CD4-positive, alpha-beta memory T cell (primary cell): ENCODE measurements at places on chromosomes 4 and X. TPM values are rescaled to one million over a fixed set of nuclear protein-coding genes. Genes with fewer than 3 reads are reported as not detected.
A peak's percentile ranks its signal among the peaks of the same experiment; 100 is the strongest.

Gene CLDN34
- total RNA-seq: not detected

Gene EVC2
- total RNA-seq: 3.3 TPM

Gene GUCY1A1
- total RNA-seq: not detected

Gene CXCL11
- not detected for total RNA-seq

Gene EDA
- total RNA-seq: 2.8 TPM

Gene SPRY1
- total RNA-seq: 4.6 TPM

Gene NDNF
- total RNA-seq: not detected

GRCh38 chr4:143404555-143404954 is 67.9 kb downstream of the GAB1 start:
- no peak for DNase-seq

GRCh38 chr4:96525898-96526297 is 686.0 kb downstream of the PDHA2 start:
- no peak for DNase-seq

DNA sequence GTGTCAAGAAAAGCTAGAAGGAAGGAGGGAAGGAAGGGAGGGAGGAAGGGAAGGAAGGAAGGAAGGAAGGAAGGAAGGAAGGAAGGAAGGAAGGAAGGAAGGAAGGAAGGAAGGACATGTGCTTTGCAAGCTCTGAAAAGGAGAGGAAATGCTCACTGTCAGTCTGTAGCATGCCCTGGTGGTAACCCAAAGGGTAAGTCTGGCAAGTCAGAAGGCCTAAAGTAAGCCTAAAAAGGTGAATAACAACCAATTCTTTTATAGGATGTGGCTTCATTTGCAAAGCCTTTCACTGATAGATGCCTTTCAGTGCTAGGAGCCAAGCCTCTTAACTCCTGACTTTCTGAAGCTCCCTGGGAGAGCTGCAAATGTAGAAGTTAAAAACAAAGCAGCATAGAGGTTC is 542.6 kb downstream of the CFAP47 start:
- DNase-seq: no peak

- no peak for DNase-seq
Observed at GRCh38 chr4:182144626-182145333, 98.4 kb upstream of the TENM3 start.

GRCh38 chrX:69507500-69507789 is 3.3 kb downstream of the NALF2 start:
- no peak for DNase-seq

- DNase-seq: peak; percentile 7
Observed at GRCh38 chr4:6225469-6225868, 25.1 kb upstream of the JAKMIP1 start.

- no peak for DNase-seq
Observed at GRCh38 chrX:10167573-10167972, 10.8 kb downstream of the CLCN4 start.

- DNase-seq: no peak
Observed at GRCh38 chr4:78250500-78250899, 193.4 kb downstream of the FRAS1 start.

DNA sequence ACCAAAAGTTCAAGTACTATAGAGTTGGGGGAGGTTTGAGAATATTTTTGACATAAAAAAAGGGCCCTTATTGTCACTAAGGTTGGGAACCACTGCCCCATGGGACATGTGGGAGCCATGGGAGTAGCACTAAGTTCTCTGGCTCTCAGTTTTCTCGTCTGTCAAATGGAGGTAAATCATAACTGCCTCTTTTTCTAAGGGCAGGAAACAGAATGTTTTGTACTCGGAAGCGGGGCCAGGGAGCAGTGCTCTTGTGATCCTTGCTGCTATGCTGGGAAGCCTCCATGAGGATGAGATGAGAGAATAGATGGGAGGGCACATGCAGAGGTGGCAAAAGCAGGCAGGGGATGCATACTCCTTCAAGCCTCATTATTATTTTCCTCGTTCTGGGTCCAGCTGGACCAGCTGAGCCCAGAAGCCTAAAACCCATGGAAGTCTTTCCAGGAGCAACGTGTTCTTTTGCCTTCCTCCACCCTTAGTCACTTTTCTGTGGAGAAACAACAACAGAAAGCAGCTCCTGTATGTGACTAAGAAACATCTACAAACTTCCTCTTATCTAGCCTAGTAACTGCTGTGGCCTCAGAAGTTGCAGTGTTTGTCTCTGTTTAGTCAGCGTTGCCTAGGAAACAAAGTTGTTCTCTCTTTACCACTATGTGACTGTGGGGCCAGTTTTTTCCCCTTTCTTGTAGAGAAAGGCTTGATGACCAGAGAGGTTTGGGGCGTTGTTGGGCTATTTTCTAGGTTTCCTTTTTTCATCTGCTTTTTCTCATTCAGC is 64.8 kb downstream of the TSC22D3 start:
- peak; percentile 90 for DNase-seq

GRCh38 chrX:24662352-24662751 is 15.2 kb upstream of the PCYT1B start:
- DNase-seq: no peak

- DNase-seq: no peak
Observed at GRCh38 chrX:15854080-15854655, 445 bp downstream of the AP1S2 start.

GRCh38 chr4:159401791-159402380 is 299.0 kb downstream of the RAPGEF2 start:
- no peak for DNase-seq

DNA sequence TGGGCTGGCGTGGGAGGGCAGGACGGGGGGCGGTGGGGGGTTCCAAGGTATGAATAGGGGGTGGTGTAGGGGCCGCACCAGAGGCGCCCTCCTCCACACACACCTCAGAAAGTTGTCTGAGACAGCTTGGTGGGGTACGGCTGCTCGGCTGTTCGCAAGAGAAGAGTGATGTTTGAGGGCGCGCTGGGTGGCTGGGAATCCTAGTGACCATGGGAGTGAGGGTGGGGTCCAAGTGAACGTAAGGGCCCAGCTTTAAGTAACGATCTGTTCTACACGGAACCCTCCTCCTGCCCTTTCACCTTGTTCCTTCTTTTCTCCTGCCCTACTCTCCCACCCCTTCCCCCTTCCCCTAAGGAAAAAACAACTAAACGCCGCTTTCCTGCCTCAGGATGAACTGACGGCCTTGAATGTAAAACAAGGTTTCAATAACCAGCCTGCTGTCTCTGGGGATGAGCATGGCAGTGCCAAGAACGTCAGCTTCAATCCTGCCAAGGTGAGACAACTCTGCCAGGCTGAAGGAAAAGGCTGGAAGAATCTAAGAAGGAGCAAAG is 664 bp downstream of the MED12 start:
- DNase-seq: no peak

DNA sequence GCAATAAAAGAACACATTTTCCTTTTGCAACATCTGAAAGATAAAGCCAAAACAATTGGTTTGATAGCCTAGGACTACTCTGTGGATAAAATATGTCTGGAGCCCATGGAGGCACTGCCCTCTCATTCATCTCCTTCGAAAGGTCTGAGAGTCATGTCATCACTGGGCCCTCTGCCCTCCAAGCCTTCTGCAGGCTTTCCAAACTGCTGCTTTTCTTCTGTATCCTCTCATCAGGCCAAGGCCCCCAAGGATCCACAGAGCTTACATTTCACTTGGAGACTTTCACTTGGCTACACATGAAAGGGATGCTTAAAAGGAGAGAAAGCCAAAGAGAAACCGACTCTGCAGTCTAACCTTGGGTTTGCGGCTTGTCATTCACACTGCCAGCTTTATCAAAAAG is 109.9 kb downstream of the SH3RF1 start:
- DNase-seq: no peak

- DNase-seq: no peak
Observed at GRCh38 chr4:147830987-147831386, 99.1 kb downstream of the ARHGAP10 start.

DNA sequence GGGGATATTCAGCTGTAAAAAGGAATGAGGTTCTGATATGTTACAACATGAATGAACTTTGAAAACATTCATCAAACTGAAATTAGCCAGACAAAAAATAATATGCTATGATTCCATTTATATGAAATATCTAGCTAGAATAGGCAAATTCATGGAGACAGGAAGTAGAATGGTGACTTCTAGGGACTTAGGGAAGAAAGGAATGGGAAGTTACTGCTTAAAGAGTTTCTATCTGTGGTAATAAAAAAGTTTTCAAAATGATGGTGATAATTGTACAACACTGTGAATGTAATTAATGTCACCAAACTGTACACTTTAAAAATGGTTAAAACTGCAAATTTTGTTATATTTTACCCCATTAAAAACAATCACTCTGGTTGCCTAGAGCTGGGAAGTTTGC is 30.2 kb downstream of the SMIM14 start:
- no peak for DNase-seq

DNA sequence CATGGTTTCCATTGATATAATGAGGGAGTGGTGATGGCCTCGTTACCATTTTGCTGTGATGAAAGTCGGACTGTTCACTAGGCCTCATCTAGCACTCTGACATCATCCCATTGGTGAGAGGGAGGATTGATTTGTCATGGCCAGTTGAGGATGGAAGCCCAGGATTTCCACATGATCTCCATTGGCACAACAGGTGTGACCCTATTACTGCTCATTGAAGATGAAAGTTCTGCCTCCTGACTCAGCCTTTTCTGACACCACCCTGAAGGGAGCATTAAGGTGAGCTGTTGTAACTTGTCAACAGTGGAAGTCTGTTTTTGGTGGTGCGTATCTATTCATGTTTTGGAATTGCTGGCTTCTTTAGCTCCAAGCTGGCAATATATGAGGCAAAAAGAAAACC is 144.2 kb downstream of the PABPC4L start:
- DNase-seq: no peak

DNA sequence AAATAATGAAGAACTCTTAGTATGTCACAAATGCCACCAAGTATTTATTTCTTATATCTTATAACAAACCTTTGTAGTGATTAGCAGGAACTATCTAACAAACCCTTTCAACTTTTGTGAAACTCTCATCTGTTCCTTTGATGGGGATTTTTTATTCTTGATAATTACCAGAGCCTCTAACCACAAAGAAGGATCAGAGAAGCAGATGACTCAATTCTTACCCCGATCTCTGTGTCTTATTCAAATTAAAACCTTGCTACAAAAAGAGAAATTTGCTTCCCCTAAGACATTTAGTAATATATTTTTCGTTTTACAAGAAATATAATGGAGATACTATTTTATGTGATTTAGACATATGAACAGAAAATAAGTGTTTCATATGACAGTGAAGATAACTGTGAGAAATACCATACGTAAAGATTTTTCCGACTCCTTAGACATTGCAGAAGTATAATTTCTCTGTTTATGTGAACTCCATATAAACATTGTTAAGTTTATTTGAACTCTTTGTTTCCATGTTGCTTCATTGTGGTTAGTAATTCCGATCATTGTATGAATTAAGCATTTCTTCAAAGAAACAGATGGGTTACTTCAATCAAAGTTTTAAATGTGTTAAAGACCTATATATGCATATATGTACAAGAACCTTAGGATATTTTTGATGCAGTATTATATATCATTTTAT is 205.4 kb downstream of the CFAP299 start:
- peak; percentile 21 for DNase-seq

GRCh38 chr4:121370729-121371325 is 10.0 kb downstream of the QRFPR start:
- DNase-seq: peak; percentile 22

DNA sequence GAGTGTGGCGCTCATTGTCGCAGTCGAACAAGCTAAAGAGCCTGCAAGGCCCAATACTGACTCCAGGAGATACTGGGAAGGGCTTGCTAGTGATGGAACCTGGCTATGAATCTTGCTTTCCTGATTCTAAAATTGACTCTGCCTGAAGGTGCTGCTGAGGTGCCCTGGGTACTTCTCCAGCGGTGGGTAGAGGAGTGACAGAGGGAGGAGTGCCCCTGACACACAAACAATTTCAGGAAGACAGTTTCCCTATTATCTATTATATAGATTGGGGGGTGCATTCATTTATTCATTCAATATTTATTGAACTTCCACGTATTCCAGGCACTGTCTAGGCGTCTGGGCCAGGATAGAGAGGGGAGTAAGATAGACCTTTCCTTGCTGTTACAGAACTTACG is 339.2 kb upstream of the GATB start:
- DNase-seq: no peak

- no peak for DNase-seq
Observed at GRCh38 chr4:8365951-8366350, 74.6 kb downstream of the ACOX3 start.
